Left renal cortex interstitium (tissue), 4 donors: ENCODE measurements at places on chromosomes 7 and 10.
A peak's percentile ranks its signal among the peaks of the same experiment; 100 is the strongest.

DNA sequence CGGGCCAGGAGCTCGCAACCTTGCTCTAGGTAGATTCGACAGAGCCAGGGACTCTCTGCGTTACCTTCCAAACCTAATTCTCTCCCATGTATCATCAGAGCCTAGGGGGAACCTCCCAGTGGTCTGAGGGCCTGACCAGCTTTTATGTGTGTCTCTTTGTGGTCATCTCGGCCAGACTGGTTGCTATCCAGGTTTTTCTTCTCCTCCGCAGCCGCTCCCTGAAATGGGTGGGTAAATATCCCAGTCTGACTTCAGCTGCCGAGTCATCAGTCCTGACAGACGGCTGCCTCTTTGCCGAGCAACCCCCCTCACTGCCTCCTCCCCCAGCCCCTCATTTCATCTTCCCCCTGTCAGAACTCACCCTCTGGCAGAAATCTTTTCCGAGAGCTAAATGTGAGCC lies 578.1 kb downstream of the LRMDA start:
- DNase-seq, result no peak

- DNase-seq, result no peak
Observed at GRCh38 chr7:29146057-29146706, at the start of gene CPVL. Gene CPVL (minus strand): TSS chr7:29146537. CDS start chr7:29121061, 25,476 bp downstream.

DNA sequence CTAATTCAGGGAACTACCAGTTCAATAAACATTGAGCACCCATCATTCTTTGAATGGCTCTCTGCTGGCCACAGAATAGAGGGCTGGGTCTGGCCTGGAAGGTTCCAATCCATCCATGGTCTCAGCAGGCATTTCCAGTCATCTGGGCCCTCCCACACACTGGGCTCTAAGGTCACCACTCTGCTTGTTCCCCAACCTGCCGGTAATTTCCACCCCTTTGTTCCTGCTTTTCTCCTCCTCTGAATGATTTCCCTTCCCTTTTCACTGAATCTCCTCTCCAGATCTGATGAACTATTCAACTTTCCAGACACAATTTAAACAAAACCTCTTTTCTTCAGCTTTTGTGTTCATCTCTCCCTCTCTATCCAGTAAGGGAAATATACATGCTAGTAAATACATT lies 2.6 kb downstream of the BZW2 start:
- no peak for DNase-seq

DNA sequence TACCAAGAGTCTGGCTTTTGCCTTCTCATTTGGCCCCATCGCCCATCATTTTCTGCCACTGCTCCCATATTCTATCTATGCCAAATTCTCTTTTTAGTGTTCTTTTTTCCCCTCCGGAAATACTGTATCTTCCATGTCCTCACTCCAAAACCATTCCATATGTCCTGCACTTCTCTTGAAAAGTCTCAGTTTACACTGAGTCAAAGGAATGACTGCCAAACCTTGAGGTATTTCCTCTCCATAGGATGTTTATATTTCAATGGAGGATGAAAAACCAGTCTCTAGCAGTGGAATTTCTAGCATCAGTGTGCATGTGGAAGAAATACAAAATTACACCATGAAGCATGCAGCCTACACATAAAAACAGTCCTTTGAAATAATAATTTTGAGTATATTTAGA lies 121.4 kb upstream of the PHYHIPL start:
- no peak for DNase-seq

- no peak for DNase-seq
Observed at GRCh38 chr10:5555021-5555510, 30.3 kb downstream of the CALML3 start.

GRCh38 chr10:77892021-77892739 lies 34.4 kb downstream of the DLG5 start:
- DNase-seq, result no peak

GRCh38 chr7:2782565-2782964 lies 61.5 kb downstream of the GNA12 start:
- no peak for DNase-seq

DNA sequence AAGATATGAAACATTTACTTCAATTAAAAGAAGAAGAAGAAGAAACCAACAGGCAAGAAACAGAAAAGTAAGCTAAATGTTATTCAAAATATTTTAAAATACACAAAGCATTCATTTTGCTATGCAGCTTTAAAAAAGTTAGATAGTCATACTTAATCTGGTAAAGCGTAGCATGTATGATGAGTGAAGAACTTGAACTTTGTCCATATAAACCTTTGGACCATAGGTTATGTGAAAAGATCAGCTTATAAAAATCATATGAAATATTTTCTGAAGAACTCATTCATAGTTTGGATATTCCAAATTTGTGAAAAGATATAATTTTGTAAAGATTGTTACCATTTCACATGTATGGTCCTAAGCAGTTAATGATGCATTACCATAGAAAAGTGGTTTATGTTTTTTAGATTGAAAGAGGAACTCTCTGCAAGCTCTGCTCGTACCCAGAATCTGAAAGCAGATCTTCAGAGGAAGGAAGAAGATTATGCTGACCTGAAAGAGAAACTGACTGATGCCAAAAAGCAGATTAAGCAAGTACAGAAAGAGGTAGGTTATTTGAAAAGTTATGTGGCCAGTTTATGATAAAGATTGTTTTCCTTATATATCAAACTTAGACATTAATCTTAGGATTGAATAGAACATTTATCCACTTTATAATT lies 37.3 kb downstream of the KIF20B start:
- DNase-seq, result no peak

DNA sequence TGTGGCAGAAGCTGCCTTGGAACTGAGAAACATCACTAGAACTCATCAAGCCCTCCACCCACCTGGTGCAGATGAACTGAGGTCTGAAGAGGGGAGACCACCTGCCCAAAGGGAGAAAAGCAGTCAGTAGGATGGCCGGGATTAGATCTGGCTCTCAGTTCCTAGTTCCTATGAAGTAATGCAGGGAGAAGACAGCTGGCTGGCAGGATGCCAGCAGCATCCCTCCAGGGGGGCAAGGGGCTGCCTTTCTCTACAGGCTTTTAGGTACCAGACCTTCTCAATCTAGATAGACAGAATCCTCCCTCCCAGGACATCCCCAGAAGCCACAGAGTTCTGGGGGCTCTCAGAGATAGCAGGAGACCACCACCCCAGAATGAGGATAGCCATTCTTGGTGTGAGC lies 7.8 kb downstream of the CRHR2 start:
- DNase-seq, result no peak

DNA sequence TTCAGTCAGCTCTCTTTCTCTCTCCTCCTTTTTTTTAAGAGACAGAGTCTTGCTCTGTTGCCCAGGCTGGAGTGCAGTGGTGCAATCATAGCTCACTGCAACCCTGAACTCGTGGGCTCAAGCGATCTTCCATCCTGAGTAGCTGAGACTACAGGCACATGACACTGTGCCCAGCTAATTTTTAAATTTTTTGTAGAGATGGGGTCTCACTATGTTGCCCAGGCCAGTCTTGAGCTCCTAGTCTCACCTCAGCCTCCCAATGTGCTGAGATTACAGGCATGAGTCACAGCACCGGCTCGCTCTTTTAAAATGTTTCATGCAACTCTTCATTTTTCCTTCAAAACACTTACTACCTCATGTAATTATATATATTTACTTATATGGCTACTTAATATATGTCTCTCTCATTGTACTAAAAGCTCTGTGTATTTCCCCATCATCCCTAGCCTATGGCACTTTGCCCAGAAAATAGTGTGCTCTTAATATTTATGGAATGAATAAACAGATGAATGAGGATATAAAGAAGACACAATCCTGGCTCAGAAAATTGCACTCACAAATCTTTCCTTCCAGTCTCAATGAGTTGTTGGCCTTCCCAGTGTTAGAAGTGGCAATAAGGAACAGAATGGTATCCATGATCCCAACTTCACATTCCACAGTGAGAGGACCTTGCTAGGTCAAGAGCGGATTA lies 33.9 kb downstream of the EBLN1 start:
- peak; percentile 11 for DNase-seq

GRCh38 chr7:115911465-115911864 lies 119.1 kb downstream of the TFEC start:
- no peak for DNase-seq

- no peak for DNase-seq
Observed at GRCh38 chr7:79615466-79615865, 162.0 kb upstream of the MAGI2 start.

DNA sequence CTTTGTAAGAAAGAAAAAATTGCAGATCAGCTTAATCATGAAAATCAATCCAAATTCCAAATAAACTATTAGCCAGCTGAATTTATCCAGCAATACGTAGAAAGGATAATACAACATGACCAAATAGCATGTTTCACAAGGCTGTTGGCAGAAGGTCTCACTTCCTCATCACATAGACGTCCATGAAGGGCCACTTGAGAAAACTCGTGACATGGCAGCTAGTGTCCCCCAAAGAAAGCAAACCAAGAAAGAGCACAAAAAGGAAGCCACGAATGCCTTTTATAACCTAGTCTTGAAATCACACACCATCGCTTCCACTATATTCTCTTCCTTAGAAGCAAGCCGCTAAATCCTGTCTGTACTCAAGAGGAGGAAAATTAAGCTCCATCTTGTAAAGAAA lies 105.6 kb upstream of the NRBF2 start:
- no peak for DNase-seq

- DNase-seq, result no peak
Observed at GRCh38 chr7:27159266-27160144, 3.0 kb upstream of the HOXA7 start.

DNA sequence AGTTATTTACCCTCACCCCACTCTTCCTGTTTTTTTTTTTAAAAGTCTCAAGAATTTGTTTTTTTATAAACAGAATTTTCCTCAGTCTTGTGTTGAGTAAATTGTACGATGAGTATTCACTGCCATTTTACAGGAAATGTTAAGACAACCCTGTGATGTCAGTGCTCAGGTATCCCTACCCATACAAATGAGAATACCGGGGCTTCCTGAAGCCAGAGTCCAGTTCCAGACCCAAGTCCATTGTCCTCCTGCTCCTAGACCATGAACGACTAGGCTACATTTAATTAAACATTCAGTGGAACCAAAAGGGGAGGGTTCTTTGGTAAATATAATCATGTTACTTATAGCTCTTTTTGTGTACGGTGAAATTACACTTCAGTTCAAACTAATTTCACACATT lies 79.2 kb downstream of the GNAI1 start:
- no peak for DNase-seq

DNA sequence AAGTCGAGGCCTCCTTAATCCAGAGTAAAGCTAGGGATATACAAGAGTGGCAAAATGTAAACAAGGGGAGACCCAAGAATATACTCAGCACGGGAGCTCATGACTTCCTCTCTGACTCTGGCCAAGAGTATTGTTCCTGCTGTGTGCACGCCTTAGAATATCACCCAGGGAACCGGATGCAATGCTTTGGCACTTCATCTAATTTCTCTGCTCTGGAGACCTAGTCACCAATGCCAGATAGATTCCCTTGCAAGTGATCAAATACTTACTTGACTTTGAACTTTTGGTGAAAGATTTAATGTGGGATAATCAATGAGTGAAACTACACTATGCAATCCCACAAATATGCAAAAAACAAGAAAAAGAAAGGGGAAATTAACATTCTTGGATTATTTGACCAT lies 695.5 kb downstream of the INHBA start:
- no peak for DNase-seq

GRCh38 chr7:157789942-157790341 lies 453.1 kb downstream of the DNAJB6 start:
- no peak for DNase-seq

- no peak for DNase-seq
Observed at GRCh38 chr7:5223646-5224340, 33.8 kb downstream of the WIPI2 start.

DNA sequence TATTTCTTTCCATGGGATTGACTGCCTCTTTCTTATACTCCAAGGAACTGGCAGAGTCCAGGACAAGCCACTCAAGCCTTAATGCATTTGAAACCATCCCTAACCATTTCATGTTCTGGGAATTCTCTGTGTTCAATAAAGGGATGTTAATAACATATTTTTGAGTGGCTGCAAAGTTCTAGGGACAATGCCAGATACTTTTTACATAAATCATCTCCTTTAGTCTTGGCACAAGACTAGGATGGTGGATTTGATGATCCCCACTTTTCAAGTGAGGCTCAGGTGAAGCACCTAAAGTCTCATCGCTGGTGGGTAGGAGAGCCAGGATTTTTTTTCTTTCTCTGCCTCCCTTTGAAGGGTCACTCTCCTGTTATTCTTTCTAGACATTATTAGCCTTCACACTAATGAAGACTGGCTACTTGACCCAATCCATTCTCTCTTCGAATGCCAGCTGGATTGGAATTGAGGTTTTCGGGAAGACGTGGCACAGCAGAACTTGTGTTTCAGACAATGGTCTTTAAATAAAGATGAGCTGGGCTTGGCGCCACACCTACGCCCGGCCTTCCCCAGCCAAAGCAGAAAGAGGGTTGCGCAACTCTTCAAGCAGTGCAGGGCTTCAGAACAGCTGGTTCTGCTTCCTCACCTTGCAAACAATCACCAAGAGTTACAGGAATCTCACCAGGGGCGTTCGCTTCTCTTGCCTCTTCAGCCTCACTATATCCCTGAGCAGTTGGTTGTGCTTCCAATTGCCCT lies 73.8 kb upstream of the BMPER start:
- DNase-seq, result no peak

- no peak for DNase-seq
Observed at GRCh38 chr10:80659289-80659688, 121.6 kb downstream of the SH2D4B start.

- no peak for DNase-seq
Observed at GRCh38 chr10:104284846-104285245, 15.9 kb downstream of the GSTO2 start.

DNA sequence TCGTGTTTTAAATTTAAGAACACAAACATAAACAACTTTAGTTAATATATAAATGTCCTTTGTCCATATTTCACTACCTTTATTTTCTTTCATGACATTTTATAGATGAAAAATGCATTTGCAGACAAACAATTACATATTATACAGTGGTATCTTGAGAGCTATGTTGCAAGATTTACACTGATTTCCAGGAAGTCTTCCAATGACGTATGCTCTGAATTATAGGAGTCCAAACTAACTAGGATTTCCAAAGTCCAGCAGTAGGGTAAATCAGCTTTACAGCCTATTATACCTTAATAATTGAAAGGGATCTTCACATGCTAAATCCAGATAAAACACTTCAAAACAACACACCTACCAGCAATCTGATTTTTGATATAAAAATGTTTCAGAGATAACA lies 69.4 kb downstream of the HYCC1 start:
- no peak for DNase-seq

DNA sequence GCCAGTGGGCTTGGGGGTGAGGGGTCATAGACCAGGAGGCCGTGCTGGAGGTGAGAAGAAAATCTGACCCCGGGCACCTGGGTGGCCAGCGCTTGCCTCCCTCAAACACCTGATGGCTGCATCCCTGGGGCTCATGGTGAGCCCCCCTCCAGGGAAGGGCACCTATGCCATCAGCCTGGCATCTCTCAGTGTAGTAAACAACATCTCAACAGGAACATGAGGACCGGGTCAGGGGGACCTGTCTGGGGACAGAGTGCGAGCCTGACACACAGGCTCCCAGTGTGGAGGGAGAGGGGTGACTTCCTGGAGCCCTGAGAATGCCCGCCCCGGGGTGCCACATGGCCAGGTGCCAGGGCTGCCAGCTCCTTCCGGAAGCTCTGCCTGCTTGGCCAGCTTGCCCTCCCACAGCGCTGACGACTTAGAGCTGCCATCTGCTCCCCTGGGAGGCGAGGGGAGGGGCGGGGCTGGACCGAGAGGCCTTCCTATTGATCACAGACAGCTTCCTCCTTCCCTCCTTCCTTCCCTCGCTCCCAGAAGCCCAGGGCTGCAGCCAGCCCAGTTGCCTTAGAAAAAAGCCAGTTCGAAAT lies 12.3 kb downstream of the STX1A start:
- DNase-seq, result no peak

- no peak for DNase-seq
Observed at GRCh38 chr7:108408296-108408991, 47.8 kb downstream of the NRCAM start.
